ENCODE measurements at places on chromosomes 11 and 22.

GRCh38 chr22:44116755-44117684, 63.7 kb upstream of the PARVG start:
- H3K27ac ChIP-seq, result no peak overlapping the region
- no peak for DNase-seq
- no peaks in the 10 kb centered on the region for H3K27me3 ChIP-seq

DNA sequence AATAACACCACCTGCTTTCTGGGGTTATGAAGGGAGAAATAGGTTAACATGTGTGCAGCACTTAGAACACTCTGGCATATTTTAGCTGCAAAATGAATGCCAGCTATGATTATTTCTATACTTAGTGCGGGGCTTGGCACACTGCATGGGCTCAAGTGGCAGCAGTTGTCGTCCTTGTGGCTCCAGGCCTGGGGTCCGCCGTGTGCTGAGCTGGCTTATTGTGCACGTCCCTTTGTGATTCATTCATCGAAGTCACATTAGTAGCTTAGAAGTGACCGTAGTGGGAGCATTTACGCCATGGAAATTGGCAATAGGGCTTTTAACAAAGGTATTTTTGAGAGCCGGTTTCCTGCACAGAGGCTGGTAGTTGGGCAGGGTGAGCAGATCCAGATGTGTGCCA, 4.2 kb downstream of the RASD2 start:
- no peak for DNase-seq
- H3K4me1 ChIP-seq, result no peaks in the 10 kb centered on the region
- peaks cover 65% of the 10 kb centered on the region for H3K27me3 ChIP-seq
- no peak overlapping the region for H3K27ac ChIP-seq

- peaks cover 6% of the 10 kb centered on the region for H3K4me1 ChIP-seq
- peaks cover 26% of the 10 kb centered on the region for H3K36me3 ChIP-seq
- no peaks in the 10 kb centered on the region for H3K27me3 ChIP-seq
- no peak for DNase-seq
- H3K4me3 ChIP-seq, result no peak overlapping the region
Measured at GRCh38 chr22:37726241-37726887, 29.5 kb downstream of the TRIOBP start.

DNA sequence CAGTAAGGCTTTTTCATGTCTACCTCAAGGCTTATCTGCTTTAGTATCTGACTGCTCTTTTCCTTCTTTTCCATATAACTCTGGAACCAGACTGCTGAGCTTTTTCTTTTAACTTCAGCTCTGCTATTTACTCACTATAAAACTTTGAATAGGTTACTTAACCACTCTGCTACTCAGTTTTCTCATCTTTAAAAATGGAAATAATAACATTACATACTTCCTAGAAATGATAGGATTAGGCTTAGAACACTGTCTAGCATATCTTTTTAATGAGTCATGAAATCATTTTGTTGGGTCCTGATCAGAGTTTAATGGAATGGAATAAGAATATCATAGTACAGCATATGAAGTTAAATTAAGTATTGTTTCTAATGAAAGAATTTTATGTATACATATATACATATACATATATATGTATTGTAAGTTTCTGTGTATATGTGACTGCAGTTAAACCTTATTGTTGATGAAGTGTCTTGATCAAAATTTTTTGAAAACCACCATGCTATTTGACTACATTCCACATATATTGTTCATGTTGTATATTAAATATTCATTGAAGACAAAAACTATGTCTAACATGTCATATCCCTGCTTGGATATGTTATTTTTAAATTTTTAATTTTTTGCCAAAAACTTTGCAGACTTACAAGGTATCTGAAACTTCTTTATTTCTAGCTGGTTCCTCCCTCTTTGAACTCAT, 120.2 kb downstream of the METTL15 start:
- H3K27me3 ChIP-seq, result no peaks in the 10 kb centered on the region
- no peak overlapping the region for H3K4me3 ChIP-seq
- DNase-seq, result no peak
- H3K4me1 ChIP-seq, result peaks cover 3% of the 10 kb centered on the region
- peaks cover 1% of the 10 kb centered on the region for H3K36me3 ChIP-seq
- no peak overlapping the region for H3K27ac ChIP-seq

- H3K4me3 ChIP-seq, result no peak overlapping the region
- DNase-seq, result no peak
- peak overlapping the region; percentile 20 for H3K27ac ChIP-seq
- H3K36me3 ChIP-seq, result no peaks in the 10 kb centered on the region
- no peaks in the 10 kb centered on the region for H3K27me3 ChIP-seq
Measured at GRCh38 chr11:95715777-95716241, 73.8 kb downstream of the FAM76B start.

DNA sequence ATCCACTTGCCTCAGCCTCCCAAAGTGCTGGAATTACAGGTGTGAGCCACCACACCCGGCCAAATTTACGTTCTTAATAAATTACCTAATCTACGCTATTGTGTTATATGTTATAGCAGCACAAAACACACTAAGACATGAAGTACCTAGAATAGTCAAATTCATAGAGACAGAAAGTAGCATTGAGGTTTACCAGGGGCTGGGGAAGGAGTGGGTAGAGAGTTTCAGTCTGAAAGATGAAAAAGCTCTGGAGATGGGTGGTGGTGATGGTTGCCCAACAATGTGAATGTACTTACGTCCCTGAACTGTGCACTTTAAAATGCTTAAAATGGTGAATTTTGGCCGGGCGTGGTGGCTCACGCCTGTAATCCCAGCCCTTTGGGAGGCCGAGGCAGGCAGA, 65.7 kb upstream of the NUP50 start:
- DNase-seq, result no peak
- H3K27me3 ChIP-seq, result peaks cover 83% of the 10 kb centered on the region
- no peak overlapping the region for H3K4me3 ChIP-seq
- H3K27ac ChIP-seq, result no peak overlapping the region
- no peaks in the 10 kb centered on the region for H3K4me1 ChIP-seq

- DNase-seq, result no peak
- H3K27me3 ChIP-seq, result peaks cover 68% of the 10 kb centered on the region
- no peaks in the 10 kb centered on the region for H3K36me3 ChIP-seq
- H3K4me1 ChIP-seq, result no peaks in the 10 kb centered on the region
- no peak overlapping the region for H3K27ac ChIP-seq
Measured at GRCh38 chr11:64724863-64725532, 2.0 kb upstream of the NRXN2 start.

- no peak for DNase-seq
- no peak overlapping the region for H3K27ac ChIP-seq
- H3K4me1 ChIP-seq, result no peaks in the 10 kb centered on the region
- H3K36me3 ChIP-seq, result no peaks in the 10 kb centered on the region
Measured at GRCh38 chr11:118295815-118296454, 8.6 kb upstream of the CD3E start.

GRCh38 chr22:24096758-24097115, 84.5 kb upstream of the SUSD2 start:
- H3K4me3 ChIP-seq, result no peak overlapping the region
- DNase-seq, result no peak
- no peaks in the 10 kb centered on the region for H3K27me3 ChIP-seq
- peaks cover 10% of the 10 kb centered on the region for H3K36me3 ChIP-seq

- H3K4me3 ChIP-seq, result no peak overlapping the region
- no peak for DNase-seq
- no peaks in the 10 kb centered on the region for H3K27me3 ChIP-seq
- H3K36me3 ChIP-seq, result peaks cover 24% of the 10 kb centered on the region
- no peaks in the 10 kb centered on the region for H3K4me1 ChIP-seq
Measured at GRCh38 chr11:19228968-19229367, 11.8 kb downstream of the E2F8 start.

DNA sequence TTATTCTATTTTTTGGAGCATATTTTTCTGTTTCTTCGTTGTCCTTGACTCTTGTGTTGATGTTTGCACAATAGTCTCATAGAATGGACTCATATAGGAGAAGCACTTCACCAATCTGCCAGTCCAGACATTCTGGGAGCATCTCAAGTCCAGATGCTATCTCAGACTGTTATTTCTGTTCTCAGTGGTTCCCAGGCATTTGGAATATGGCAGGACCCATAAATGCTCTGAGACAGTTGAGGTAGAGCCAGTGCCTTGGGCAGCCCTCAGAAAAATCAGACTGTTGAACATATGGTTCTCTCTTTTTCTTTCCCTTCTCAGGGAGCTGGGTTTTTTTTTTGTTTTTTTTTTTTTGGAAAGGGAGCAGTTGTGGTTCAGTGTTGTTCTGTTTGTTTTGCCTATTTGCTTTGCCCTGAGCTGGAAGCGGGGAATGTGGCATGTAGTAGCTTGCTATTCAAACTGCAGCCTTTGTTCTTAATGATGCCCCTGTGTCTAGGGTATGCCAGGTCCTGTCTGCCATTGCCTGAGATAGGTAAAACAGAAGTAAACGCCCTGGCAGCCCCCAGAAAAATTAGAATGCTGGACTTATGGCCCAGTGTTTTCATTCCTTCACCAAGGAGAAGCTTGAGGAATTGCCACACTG, 3.7 kb upstream of the MS4A2 start:
- no peaks in the 10 kb centered on the region for H3K36me3 ChIP-seq
- peaks cover 10% of the 10 kb centered on the region for H3K4me1 ChIP-seq
- no peak for DNase-seq
- no peak overlapping the region for H3K27ac ChIP-seq

- H3K4me1 ChIP-seq, result no peaks in the 10 kb centered on the region
- peaks cover 4% of the 10 kb centered on the region for H3K36me3 ChIP-seq
- DNase-seq, result no peak
- H3K27me3 ChIP-seq, result no peaks in the 10 kb centered on the region
- H3K4me3 ChIP-seq, result no peak overlapping the region
Measured at GRCh38 chr11:113377681-113378412, 9.7 kb upstream of the ANKK1 start.

DNA sequence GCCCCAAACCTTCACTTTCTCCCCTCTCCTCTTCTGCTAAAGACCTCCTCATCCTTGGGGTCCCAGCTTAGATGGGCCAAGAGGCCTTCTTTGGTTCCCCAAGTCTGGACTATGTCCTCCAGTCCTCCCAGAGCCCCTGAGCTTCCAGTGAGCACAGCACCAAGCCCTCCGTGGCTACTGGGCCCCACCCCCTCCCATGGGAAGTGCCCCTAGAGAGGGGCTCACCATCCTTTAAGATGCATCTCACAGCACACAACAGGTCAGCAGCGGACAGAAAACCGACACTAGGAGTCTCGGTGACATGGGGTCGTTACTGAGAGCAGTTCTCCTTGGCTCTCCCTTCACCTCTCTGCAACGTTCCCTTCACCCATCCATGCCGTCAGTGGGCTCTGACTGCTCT, 2.7 kb downstream of the LRRC32 start:
- no peaks in the 10 kb centered on the region for H3K4me1 ChIP-seq
- H3K36me3 ChIP-seq, result no peaks in the 10 kb centered on the region
- H3K27ac ChIP-seq, result no peak overlapping the region
- no peak overlapping the region for H3K4me3 ChIP-seq

DNA sequence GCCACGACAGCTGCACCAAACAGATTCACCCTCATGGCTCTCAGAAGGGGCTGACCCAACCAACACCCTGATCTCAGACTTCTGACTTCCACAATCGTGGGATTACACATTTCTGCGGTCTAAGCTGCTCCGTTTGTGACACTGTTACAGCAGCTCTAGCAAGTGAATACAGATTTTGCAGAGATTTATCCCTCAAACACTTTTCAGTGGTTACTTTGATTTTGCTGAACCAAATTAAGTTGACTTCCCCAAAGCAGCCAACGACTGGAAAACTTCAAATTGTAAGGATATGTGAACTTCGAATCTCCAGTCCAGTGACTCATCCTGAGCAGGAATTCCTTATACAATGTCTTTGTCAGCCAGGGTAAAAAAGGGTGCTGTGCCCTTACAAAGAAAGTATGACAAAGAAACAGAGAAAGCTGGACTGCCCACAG, 14.8 kb upstream of the INCENP start:
- H3K4me1 ChIP-seq, result no peaks in the 10 kb centered on the region
- H3K27me3 ChIP-seq, result peaks cover 13% of the 10 kb centered on the region
- H3K4me3 ChIP-seq, result no peak overlapping the region
- H3K27ac ChIP-seq, result no peak overlapping the region

GRCh38 chr22:24390576-24390975, 36.8 kb upstream of the ADORA2A start:
- H3K27ac ChIP-seq, result no peak overlapping the region
- H3K4me1 ChIP-seq, result peaks cover 9% of the 10 kb centered on the region
- H3K27me3 ChIP-seq, result no peaks in the 10 kb centered on the region
- DNase-seq, result no peak
- peaks cover 7% of the 10 kb centered on the region for H3K36me3 ChIP-seq

DNA sequence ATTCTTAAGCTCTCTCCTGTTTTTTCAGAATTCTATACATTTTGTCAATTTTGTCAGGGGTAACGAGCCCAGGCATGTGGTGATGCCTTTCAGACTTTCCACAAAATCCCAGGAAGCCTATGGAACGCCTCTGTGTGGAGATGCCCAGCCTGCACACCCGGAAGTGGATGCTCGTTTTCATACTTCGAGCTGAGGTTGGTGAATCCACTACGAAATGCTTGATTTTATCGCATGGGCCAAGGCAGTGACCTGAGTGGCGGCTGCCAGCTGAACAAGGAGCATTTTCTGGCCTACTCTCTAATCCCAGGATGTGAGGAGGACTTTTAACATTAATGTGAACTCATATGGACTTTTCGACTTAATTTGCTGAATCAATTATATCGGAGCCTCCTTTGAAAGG, 426.7 kb upstream of the B3GAT1 start:
- no peak for DNase-seq
- H3K27me3 ChIP-seq, result peaks cover 34% of the 10 kb centered on the region
- H3K36me3 ChIP-seq, result no peaks in the 10 kb centered on the region
- H3K4me1 ChIP-seq, result no peaks in the 10 kb centered on the region

DNA sequence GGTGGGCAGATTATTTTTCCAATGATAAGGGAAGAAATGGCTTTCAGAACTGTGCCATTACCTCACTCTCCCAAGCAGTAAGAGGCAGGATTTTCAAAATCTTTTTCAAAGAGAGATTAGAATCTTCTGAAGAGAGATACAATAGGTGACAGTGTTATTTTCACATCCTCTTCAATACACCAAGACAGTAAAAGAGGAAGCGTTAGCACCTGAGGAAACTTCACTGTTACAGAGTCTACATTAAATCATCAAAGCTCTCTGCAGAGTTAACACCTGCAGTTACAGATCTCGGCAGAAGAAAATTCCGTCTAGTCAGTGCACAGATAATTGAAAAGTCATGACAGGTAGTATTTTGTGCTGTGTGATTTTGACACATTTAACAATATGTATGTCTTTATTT, 144.9 kb downstream of the PGR start:
- DNase-seq, result no peak
- H3K4me3 ChIP-seq, result no peak overlapping the region
- no peaks in the 10 kb centered on the region for H3K4me1 ChIP-seq
- H3K36me3 ChIP-seq, result peaks cover 3% of the 10 kb centered on the region
- H3K27ac ChIP-seq, result no peak overlapping the region

- H3K27me3 ChIP-seq, result peaks cover 13% of the 10 kb centered on the region
- no peak overlapping the region for H3K4me3 ChIP-seq
- DNase-seq, result no peak
- no peak overlapping the region for H3K27ac ChIP-seq
Measured at GRCh38 chr11:58639669-58640068, 17.2 kb downstream of the CNTF start.

Data from progenitor cell of endocrine pancreas (in vitro differentiated cells).